ENCODE measurements at places on chromosomes 3 and 15.

- DNase-seq, result no peak
Observed at GRCh38 chr15:75030023-75030413, 6.6 kb downstream of the PPCDC start.

DNA sequence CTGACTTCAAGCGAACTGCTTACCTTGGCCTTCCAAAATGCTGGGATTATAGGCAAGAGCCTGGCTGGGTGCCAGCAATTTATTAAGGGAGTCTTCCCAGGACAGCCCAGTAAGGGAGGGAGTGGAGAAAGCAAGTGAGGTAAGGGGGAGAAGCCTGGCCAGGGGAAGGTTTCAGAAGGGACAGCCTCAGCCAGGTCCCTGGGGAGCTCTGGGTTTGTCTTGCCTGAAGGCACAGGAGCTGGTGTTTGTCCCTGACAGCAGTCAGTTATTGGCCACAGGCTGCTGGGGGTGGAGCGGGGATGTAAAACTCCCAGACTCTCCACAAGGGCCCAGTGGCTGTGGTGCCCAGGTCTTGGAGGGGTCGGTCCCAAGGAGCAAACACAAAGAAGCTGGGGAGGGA, 33.0 kb upstream of the CDCP1 start:
- DNase-seq, result peak; percentile 79

DNA sequence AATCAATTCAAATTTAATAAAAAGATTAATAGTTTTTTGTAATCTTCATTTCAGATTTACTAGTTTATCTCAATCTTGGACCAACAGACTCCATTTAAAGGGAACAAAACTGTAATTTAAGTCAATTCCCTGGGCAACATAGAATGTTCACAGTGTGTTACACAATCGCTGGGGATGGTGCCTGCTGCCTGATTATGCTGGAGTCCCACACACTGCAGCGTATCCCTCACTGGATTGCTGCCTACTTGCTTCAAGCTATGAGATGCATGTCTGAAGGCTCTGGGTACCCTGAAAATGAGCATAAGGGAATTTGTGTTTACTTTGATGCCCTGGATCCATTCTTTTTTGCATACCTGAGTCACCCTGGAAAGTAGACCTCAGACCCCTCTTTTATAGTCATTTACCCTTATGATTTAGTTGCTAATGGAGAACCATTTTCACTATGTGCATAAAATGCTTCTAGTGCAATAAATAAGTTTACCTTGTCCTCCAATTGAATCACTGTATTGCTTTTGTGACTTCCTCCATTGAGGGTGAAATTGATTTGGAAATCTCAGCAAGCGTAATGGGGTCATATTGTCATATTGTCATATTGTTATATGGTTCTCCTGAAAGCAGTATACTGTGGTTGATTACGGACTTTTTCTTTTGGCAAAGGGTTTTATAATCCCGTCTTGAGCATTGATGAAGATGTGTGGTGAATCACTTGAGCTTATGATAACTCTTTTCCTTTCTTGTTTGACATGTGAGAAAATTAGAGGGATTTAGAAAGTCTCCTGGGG, 35.9 kb downstream of the ITPR1 start:
- no peak for DNase-seq

GRCh38 chr3:37145611-37146010, 28.8 kb downstream of the LRRFIP2 start:
- no peak for DNase-seq

DNA sequence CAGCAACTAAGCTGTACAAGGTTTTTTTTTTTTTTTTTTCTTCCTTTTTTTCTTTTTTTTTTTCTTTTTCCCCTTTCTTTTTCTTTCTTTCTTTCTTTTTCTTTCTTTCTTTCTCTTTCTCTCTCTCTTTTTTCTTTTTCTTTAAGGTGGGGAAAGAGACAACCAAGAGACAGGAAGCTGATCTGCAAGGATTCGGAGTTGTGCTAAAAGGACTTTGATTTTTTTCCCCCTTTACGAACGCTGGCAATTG, 148 bp downstream of the RBMS3 start:
- no peak for DNase-seq

Measured in NCI-H82 (cell line).